ENCODE measurements at places on chromosomes 4 and X. TPM values are rescaled to one million over a fixed set of nuclear protein-coding genes. Genes with fewer than 3 reads are reported as not detected.

NHSL2 gene
- 0.51 TPM for polyA plus RNA-seq

SPIN2A gene
- not detected for polyA plus RNA-seq

CRLF2 gene
- polyA plus RNA-seq: not detected

SMIM10 gene
- 0.14 TPM for polyA plus RNA-seq

AMTN gene
- not detected for polyA plus RNA-seq

NRK gene
- polyA plus RNA-seq: not detected

PLAC8 gene
- polyA plus RNA-seq: 470 TPM

GRIA3 gene
- polyA plus RNA-seq: not detected

ETDA gene
- polyA plus RNA-seq: not detected

TFE3 gene
- 4.4 TPM for polyA plus RNA-seq

USP17L25 gene
- polyA plus RNA-seq: not detected

CT55 gene
- polyA plus RNA-seq: not detected

EDA gene
- polyA plus RNA-seq: 0.82 TPM

SFRP2 gene
- polyA plus RNA-seq: not detected

USP17L11 gene
- not detected for polyA plus RNA-seq

All from naive thymus-derived CD8-positive, alpha-beta T cell (primary cell).